ENCODE measurements at places on chromosomes 6 and 20.

- H3K36me3 ChIP-seq: no peaks in the 10 kb centered on the region
- no peaks in the 10 kb centered on the region for H3K4me1 ChIP-seq
- H3K27ac ChIP-seq: no peak overlapping the region
- DNase-seq: no peak
- H3K4me3 ChIP-seq: no peak overlapping the region
Measured at GRCh38 chr6:97469451-97469850, 186.4 kb upstream of the MMS22L start.

DNA sequence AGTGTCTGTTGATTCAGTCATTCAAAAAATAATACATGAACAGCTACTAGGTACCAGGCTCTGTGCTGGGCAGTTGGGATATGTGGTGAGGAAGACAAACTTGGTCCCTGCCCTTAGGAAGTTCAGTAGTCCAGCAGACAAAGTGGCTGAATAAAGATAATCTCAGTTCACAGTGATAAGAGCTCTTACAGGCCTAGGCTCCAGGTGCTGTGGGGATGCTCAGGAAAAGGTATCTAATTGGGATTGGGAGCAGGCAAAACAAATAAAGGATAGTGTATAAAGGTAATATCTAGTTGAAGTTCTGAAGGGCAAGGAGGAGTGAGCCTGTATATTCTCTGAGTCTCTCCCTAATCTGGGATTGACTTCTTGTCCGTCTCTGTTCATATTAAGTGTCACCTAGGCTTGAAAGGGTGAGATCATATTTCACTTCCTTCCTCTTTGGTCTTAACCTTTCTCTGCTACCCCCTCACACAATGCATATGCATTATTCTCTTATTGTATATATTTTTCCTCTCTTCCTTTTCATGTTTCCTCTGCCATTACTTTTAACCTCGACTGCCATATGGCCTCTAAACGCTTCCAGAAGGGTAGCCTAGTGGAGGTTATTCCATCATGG lies 13.5 kb downstream of the PTPN1 start:
- peak overlapping the region; percentile 81 for H3K27ac ChIP-seq
- no peak for DNase-seq
- no peaks in the 10 kb centered on the region for H3K27me3 ChIP-seq
- peaks cover 25% of the 10 kb centered on the region for H3K36me3 ChIP-seq
- H3K4me1 ChIP-seq: peaks cover 53% of the 10 kb centered on the region

DNA sequence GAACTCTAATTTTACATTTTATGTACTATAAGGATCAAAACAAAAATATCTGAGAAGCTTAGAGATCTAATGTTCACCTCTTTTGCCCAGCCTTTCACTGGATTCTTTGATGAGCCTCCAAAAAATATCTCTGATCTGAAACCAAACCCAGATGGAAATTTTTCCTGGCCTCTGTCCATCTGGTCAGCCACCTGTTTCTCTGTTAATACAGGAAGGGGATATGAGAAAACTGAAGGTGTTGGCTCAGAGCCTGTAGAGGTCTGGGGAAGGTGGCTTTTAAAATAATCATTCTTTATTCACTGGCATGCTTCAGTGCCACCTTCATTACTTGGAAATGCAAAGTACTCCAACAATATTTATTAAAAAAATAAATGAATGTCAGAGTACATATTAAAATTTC lies 8.5 kb upstream of the MCM3 start:
- H3K4me1 ChIP-seq: peaks cover 28% of the 10 kb centered on the region
- peaks cover 3% of the 10 kb centered on the region for H3K27me3 ChIP-seq
- H3K4me3 ChIP-seq: no peak overlapping the region
- no peak overlapping the region for H3K27ac ChIP-seq
- DNase-seq: no peak

- H3K27me3 ChIP-seq: no peaks in the 10 kb centered on the region
- DNase-seq: no peak
- peaks cover 30% of the 10 kb centered on the region for H3K36me3 ChIP-seq
- no peak overlapping the region for H3K4me3 ChIP-seq
- no peak overlapping the region for H3K27ac ChIP-seq
Measured at GRCh38 chr6:113944701-113945100, 26.2 kb downstream of the HDAC2 start.

GRCh38 chr6:89501222-89501621 lies 68.3 kb downstream of the ANKRD6 start:
- H3K27me3 ChIP-seq: peaks cover 14% of the 10 kb centered on the region
- no peak for DNase-seq

GRCh38 chr6:130138116-130138908 lies 84.4 kb downstream of the SAMD3 start:
- peak overlapping the region; percentile 45 for H3K4me3 ChIP-seq
- DNase-seq: no peak
- H3K4me1 ChIP-seq: peaks cover 67% of the 10 kb centered on the region
- peaks cover 33% of the 10 kb centered on the region for H3K36me3 ChIP-seq
- peak overlapping the region; percentile 62 for H3K27ac ChIP-seq

- H3K27me3 ChIP-seq: no peaks in the 10 kb centered on the region
- H3K36me3 ChIP-seq: peaks cover 58% of the 10 kb centered on the region
- H3K27ac ChIP-seq: no peak overlapping the region
- no peak for DNase-seq
Measured at GRCh38 chr6:44397424-44398164, 10.1 kb downstream of the CDC5L start.

GRCh38 chr6:112883095-112883494 lies 536.0 kb downstream of the RFPL4B start:
- H3K4me3 ChIP-seq: no peak overlapping the region
- H3K4me1 ChIP-seq: no peaks in the 10 kb centered on the region

DNA sequence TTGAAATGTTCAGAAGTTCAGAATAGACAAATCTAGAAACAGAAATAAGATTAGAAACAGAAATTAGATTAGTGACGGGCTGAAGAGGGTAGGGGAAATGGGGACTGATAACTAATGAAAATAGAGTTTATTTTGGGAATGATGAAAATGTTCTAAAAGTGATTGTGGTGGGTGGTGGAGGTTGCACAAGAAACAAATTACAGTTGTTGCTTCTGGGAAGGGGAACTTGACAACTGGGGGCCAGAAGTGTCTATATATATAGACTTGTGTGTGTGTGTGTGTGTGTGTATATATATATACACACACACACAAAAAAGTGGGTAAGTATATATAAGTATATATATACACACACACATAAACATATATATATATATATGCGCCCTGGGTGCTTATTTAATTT lies 86.5 kb upstream of the RREB1 start:
- H3K27ac ChIP-seq: no peak overlapping the region
- peaks cover 8% of the 10 kb centered on the region for H3K27me3 ChIP-seq
- DNase-seq: no peak
- H3K4me1 ChIP-seq: no peaks in the 10 kb centered on the region

- no peaks in the 10 kb centered on the region for H3K36me3 ChIP-seq
- H3K4me1 ChIP-seq: no peaks in the 10 kb centered on the region
- H3K27ac ChIP-seq: no peak overlapping the region
- H3K4me3 ChIP-seq: no peak overlapping the region
- no peaks in the 10 kb centered on the region for H3K27me3 ChIP-seq
Measured at GRCh38 chr6:140636271-140636907, 1261.9 kb upstream of the CITED2 start.

DNA sequence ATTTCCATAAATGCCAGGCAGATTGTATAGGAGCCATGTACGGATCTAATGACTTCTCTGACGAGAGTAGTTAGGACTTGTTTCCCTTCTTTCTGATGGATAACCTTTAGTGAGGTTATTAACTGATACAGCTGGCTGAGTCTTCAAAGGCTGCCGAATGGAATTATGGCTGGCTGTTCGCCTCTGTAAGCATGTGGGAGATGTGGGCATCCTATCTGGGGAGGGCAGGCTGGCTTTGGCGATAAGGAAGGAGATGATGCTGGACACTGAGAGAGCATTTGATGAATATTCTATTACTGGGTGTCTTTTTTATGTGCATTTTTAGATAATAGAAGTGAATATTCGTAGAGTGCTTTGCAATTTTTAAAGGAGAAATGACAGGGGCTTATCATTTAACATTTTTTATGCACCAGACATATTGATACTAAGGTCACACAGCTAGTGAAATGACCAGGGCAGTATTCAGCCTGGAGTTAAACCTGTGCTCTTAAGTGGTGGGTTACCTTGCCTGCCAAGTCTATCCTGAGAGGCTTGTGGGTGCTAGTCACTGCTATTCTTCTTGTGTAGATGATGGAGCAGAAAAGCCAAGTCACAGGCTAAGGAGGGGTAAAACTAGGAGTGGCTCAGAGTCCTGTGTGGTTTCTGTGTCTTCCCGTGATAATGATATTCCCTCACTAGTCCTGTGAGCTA lies 3.1 kb downstream of the PBOV1 start:
- no peak overlapping the region for H3K27ac ChIP-seq
- peaks cover 15% of the 10 kb centered on the region for H3K27me3 ChIP-seq

DNA sequence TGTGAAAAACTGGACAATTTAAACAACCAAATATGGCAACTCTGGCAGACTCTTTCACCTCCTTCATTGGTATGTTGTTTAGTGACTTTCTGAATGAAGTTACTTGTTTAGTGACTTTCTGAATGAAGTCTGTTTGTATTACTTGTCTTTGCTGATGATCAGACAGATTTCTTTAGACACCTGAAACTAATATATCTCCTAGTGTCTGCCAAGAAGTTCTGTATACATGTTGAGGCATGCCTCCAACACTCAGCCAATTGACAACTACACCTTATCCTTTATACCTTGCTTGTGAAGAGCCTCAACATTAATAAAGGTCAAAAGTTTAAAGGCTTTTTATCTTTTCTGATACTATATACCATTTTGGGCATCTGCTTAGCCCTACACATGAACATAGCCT lies 725.4 kb upstream of the EPHA7 start:
- no peaks in the 10 kb centered on the region for H3K4me1 ChIP-seq
- H3K4me3 ChIP-seq: no peak overlapping the region
- no peak overlapping the region for H3K27ac ChIP-seq
- no peaks in the 10 kb centered on the region for H3K27me3 ChIP-seq
- no peak for DNase-seq
- H3K36me3 ChIP-seq: no peaks in the 10 kb centered on the region

- H3K4me1 ChIP-seq: no peaks in the 10 kb centered on the region
- no peak for DNase-seq
- H3K27ac ChIP-seq: no peak overlapping the region
- H3K36me3 ChIP-seq: peaks cover 7% of the 10 kb centered on the region
Measured at GRCh38 chr6:21214738-21215448, 378.7 kb upstream of the SOX4 start.

GRCh38 chr20:1507276-1507675 lies 16.1 kb upstream of the SIRPB2 start:
- H3K27ac ChIP-seq: no peak overlapping the region
- H3K4me3 ChIP-seq: no peak overlapping the region
- H3K36me3 ChIP-seq: no peaks in the 10 kb centered on the region
- H3K27me3 ChIP-seq: peaks cover 5% of the 10 kb centered on the region
- H3K4me1 ChIP-seq: peaks cover 5% of the 10 kb centered on the region
- DNase-seq: no peak

DNA sequence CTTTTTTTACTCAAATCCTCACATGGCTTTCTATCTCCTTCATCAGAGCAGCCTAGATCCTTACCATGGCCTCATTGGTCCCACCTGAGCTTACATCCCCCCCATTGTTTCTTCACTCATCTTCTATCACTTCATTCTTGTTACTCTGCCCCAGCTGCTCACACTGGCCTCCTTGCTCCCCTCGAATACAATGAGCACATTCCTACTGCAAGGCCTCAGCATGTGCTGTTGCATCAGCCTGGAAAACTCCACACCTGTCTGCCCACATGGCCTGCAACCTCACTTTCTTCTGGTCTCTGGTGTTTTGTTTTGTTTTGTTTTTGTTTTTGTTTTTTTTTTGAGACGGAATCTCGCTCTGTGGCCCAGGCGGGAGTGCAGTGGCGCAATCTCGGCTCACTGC lies 212.6 kb downstream of the TBX18 start:
- H3K27ac ChIP-seq: no peak overlapping the region
- H3K36me3 ChIP-seq: no peaks in the 10 kb centered on the region
- no peaks in the 10 kb centered on the region for H3K27me3 ChIP-seq
- DNase-seq: no peak

DNA sequence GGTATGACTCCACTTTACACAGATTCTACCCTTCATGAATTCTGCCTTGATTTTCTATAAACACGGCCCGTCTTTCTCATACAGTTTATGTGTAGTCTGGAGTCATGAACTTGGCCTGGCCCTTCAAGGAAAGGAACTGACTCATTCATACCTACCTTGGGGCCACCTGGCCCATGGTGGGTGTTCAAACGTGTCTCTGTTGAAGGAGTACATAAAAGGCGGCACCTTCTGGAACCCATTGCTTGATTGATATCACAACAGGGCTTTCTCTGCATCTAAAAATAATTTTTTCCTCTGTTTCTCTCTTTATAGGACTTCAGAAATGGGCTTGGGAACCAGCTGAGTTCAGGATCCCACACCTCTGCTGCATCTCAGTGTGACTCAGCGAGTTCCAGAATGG lies 363.0 kb upstream of the SOX4 start:
- H3K36me3 ChIP-seq: peaks cover 21% of the 10 kb centered on the region
- no peaks in the 10 kb centered on the region for H3K4me1 ChIP-seq
- DNase-seq: no peak
- H3K4me3 ChIP-seq: no peak overlapping the region
- H3K27ac ChIP-seq: no peak overlapping the region
- no peaks in the 10 kb centered on the region for H3K27me3 ChIP-seq

- H3K27ac ChIP-seq: peak overlapping the region; percentile 18
- H3K36me3 ChIP-seq: no peaks in the 10 kb centered on the region
- peaks cover 4% of the 10 kb centered on the region for H3K27me3 ChIP-seq
- no peak overlapping the region for H3K4me3 ChIP-seq
- DNase-seq: no peak
- H3K4me1 ChIP-seq: peaks cover 18% of the 10 kb centered on the region
Measured at GRCh38 chr6:81818901-81819361, 66.5 kb upstream of the TENT5A start.

DNA sequence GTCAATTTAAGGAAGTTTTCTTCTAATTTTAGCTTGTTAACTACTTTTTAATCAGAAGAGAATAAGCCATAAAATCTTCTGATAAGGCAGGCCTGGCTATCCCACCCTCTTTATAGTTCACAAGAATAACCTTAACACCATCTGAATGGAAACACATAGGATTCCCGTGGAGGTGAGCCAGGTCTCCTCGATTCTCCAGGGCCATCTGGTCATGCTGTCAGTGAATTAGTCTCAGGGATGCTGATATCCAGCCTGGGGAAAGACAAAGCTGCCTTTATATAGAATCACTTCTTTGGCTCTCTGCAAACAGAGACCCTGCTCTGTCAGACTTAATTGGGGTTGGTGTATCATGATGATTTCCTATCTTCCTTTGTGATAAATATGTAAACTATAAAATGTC lies 30.1 kb upstream of the TAGAP start:
- peaks cover 4% of the 10 kb centered on the region for H3K36me3 ChIP-seq
- H3K27ac ChIP-seq: no peak overlapping the region
- no peak overlapping the region for H3K4me3 ChIP-seq
- peaks cover 44% of the 10 kb centered on the region for H3K4me1 ChIP-seq
- no peak for DNase-seq
- peaks cover 9% of the 10 kb centered on the region for H3K27me3 ChIP-seq

GRCh38 chr20:39069976-39070375 lies 107.8 kb downstream of the DHX35 start:
- H3K4me1 ChIP-seq: no peaks in the 10 kb centered on the region
- H3K27ac ChIP-seq: no peak overlapping the region
- no peaks in the 10 kb centered on the region for H3K36me3 ChIP-seq
- H3K4me3 ChIP-seq: no peak overlapping the region
- no peak for DNase-seq
